ENCODE measurements at places on chromosomes 7 and 10.

GRCh38 chr7:112298543-112299100 is 92.1 kb downstream of the ZNF277 start:
- DNase-seq, result no peak

- DNase-seq, result peak; percentile 18
Observed at GRCh38 chr10:96470116-96470743, 43.5 kb downstream of the TLL2 start.

DNA sequence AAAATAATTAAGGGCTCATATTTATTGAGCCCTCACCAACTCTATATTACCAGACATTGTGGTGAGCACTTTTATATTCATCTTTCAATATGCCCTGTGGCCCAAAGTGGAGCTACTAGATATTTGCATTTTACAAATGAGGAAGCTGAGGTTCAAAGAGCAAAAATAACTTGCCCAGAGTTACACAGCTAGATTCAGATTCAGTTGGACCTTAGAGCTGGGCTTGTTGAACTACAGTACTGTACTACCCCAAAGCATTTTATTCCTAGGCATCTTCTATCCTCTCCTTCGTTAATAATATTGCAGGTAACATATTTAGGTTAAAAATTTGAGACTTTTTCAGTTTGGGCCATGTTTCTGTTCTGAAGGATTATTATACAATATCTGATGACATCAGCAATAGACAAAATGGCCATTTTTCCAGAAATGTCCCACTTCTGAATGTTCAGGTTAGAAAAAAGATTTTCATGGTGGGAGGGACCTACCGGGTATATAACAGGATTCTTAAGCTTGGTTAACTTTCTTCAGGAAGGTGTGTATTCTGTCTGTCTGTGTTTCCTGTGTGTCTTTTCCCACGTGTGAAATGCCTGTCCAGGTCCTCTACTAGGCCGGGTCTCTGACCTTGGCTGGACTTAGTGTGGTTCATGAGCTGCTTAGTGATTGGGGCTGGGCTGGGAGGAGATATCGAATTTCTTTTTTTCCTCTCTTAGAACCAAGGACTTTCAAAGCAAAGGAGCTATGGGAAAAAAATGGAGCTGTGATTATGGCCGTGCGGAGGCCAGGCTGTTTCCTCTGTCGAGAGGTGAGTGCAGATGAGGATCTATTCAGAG is 13.6 kb downstream of the PRXL2A start:
- DNase-seq, result no peak

DNA sequence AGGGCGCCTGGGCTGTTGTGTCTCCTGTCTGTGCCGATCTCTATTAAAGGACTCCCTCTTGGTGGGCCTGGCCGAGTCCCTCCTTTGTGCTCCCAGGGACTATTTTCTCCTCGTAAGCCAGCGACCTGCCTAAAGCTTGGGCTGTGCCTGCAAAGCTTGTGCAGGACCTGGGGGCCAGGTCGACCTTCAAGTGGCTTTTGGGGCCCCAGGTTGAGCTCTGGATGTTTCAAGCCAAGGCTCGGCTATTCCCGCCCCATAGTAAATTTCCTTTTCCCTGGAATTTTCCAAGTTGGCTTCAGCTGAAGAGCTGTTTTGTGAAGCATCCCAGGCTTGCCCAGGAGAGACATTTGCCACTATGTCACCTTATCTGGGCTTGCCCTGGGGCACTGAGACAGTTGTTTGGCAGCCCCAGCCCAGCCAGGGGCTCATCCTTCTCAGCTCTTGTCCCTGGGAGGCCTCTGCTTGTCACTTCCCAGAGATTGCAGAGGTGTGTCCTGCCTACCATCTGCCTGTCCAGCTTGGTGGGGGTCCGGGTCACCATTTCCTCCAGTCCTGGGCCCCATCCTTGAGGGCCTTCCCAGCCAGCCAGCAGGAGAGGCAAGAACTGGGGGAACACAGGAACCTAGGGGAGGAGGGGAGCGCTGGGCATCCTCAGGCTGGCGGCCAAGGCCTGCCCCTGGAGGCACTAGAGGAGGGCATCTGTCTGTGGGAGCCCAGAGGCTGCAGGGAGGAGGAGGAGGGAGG is 20.2 kb downstream of the ZMIZ2 start:
- no peak for DNase-seq

DNA sequence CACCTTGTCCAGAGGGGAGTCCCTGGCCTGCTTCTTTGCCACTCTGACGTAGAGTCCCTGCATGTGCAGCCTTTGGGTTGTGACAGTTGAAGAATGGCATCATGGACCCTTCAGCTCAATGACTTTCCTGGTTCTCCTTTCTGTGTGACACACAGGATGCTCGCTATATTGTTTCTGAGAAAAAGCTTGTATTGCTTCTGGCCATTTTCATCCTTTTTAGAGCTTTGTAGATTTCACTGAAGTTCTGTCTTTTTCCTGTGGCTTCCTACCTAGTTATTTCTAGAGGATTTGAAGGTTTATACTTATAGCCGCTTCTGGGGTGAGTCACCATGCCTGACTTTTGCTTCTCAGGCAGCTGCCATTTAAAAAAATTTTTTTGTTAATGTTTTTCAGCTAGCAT is 27.0 kb downstream of the SND1 start:
- DNase-seq, result no peak

- no peak for DNase-seq
Observed at GRCh38 chr10:71188201-71188600, 24.2 kb upstream of the UNC5B start.

- peak; percentile 70 for DNase-seq
Observed at GRCh38 chr7:121994625-121995410, 121.9 kb downstream of the PTPRZ1 start.

- DNase-seq, result peak; percentile 79
Observed at GRCh38 chr7:326809-327232, 36.9 kb downstream of the FOXL3 start.

DNA sequence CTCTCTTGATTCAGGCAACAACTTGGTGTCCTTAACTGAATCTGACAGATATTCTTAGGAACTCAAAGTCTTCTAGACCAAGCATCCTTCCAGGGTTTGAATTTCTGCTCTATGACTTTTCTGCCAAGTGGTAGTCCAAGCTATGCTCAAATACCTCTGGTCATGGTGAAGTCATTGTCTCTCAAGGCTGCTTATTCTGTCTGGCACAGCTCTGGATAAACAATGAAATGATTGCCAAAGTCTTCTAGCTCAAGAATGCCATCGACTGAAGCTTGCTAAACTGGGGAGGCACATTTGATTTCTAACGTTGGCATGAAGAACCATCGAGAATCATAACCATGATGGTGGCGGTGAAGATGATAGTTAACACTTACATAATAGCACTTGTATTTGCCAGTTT is 116.2 kb upstream of the MKX start:
- no peak for DNase-seq

GRCh38 chr10:1738950-1739349 is 1.6 kb upstream of the ADARB2 start:
- no peak for DNase-seq
